ENCODE measurements at places on chromosomes 2 and 18. TPM values are rescaled to one million over a fixed set of nuclear protein-coding genes. Genes with fewer than 3 reads are reported as not detected.

Gene CABLES1
- 8.8 TPM for total RNA-seq

DNA sequence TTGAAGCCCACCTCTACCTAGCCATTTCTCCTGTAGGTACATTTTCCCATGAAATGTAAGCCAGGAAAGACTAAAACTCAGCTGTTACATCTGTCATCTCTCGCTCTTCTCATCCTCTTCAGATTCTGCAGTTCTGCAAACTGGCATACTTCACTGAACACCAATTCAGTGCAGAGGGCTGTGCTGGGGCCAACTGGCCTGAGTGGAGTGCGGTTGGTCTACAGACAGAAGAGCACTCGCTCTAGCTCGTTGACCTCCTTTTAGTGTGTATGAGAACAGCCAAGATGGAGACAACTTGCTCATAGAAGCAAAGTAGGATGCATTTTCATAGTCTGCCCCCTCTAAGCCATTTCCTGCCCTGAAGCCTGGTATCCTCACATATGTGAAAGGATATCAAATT, 862.6 kb downstream of the BCL11A start:
- no peaks in the 10 kb centered on the region for H3K36me3 ChIP-seq
- no peak for DNase-seq
- H3K4me1 ChIP-seq: peaks cover 4% of the 10 kb centered on the region
- no peak overlapping the region for H3K4me3 ChIP-seq
- H3K27me3 ChIP-seq: no peaks in the 10 kb centered on the region
- H3K27ac ChIP-seq: no peak overlapping the region

Gene RAB3GAP1
- 40.4 TPM for total RNA-seq

GRCh38 chr2:57549642-57550102, 496.9 kb upstream of the VRK2 start:
- no peaks in the 10 kb centered on the region for H3K36me3 ChIP-seq
- no peak overlapping the region for H3K4me3 ChIP-seq
- H3K27me3 ChIP-seq: no peaks in the 10 kb centered on the region
- H3K4me1 ChIP-seq: no peaks in the 10 kb centered on the region
- peak; percentile 58 for DNase-seq

DNA sequence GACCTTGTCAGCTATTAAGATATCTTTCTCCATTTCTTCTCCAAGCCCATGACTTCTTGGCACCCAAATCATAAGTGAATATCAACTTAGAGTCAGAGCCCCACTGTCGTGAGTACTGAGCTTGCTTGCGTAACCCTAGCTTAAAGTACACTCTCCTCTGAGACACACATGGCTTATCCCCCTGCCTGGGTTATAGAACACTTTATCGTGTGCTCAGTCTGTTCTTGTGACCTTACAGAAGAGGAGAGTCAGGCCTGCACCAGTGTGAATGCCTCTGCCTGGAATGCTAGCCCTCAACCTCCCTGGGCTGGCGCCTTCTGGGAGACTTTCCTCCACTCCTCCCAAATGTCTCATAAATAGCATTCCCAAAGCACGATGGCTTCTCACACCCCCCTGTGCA, 79.3 kb downstream of the CEP192 start:
- no peak overlapping the region for H3K4me3 ChIP-seq
- H3K36me3 ChIP-seq: peaks cover 39% of the 10 kb centered on the region
- H3K4me1 ChIP-seq: peaks cover 11% of the 10 kb centered on the region
- no peak overlapping the region for H3K27ac ChIP-seq
- no peak for DNase-seq
- no peaks in the 10 kb centered on the region for H3K27me3 ChIP-seq

GRCh38 chr2:72347081-72347480, 199.4 kb upstream of the CYP26B1 start:
- H3K4me1 ChIP-seq: peaks cover 21% of the 10 kb centered on the region
- H3K36me3 ChIP-seq: no peaks in the 10 kb centered on the region
- no peak overlapping the region for H3K27ac ChIP-seq
- no peak overlapping the region for H3K4me3 ChIP-seq

DNA sequence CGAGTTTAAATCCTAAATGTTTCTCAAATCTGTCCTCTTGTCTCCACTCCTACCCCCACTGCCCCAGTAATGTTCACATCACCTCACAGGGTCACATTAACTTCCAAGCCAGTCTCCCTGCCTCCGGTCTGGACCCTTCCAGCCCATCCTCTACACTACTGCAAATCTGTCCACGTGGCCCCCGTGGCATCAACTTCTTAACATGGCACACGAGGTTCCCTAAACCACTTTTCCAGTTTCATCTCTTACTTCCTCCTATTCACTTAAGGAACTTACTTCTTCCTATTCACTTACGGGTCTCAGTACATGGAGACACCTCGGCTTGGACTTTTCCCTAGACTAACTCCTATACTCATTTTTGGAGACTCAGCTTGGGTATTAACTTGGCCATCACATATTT, 27.0 kb downstream of the MRPL33 start:
- H3K4me3 ChIP-seq: no peak overlapping the region
- H3K4me1 ChIP-seq: no peaks in the 10 kb centered on the region
- no peak overlapping the region for H3K27ac ChIP-seq
- no peaks in the 10 kb centered on the region for H3K36me3 ChIP-seq

Gene VSNL1
- total RNA-seq: 102 TPM

Data from GM23338 (cell line).